ENCODE measurements at places on chromosomes 1 and 21.

DNA sequence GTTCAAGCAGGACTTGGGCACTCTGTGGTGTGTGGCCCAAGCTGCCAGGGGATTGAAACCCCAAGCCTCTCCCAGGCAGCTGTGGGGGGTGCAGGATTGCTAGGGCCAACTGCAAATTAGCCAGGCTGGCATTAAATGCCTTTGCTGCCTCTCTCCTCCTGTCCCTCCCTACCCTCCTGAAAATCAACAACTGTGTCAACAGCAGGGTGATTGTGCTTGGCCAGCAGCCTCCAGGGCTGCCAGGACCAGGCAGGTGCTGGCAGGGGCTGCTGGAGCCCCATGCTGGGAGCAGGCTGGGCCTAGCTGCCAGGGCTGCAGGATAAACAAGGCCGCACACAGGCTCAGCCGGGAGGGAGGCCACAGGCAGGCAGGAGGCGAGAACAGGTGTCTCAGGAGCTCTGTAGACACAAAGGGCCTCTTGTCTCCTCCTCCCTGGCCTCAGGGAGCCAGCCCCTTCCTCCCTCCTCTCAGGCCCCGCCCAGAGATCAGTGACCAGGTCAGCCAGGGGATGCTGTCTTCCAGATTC, 11.4 kb downstream of the SOX13 start:
- no peak for DNase-seq

- DNase-seq, result peak; percentile 82
These were observed 84.9 kb downstream of the CNIH3 start for GRCh38 chr1:224700918-224701531.

GRCh38 chr1:26705788-26706311, 10.0 kb downstream of the ARID1A start:
- no peak for DNase-seq

DNA sequence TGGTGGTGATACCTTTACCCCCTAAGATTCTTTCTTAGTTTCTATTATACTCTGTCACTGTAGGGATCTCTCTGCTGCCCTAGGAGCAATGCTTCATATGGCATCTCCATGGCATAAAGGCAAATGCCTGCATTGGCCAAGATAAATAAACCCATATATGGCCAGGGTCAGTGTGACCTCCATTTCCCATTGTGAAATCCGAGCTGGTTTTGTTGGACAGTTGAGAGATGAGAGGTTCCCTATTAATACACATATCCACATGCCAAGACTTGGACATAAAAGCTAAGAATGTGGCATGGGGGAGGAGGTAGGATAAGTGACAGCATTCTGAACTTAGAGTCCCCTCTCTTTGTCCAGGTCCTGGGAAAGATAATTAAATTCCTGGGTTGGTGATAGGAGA, 1.4 kb downstream of the TPM3 start:
- DNase-seq, result no peak

DNA sequence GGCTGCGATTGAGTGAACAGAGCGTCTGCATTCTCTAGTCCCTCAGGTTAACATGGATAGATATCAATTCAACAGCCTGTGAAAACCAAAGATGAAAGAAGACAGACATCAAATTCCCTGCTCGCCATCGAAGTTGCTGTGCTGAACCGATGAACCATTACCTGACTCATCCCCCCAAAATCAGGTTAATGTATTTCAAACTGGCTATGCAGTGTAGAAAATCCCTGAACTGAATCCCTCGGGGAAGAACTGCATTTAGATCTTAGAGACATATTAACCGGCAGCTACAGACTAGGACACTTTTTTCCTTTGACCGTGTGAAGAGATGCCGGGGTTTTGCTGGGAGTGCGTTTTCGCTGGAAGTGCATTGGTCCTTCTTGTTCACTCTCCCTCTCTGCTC, 213.2 kb upstream of the KIAA0040 start:
- DNase-seq, result no peak

GRCh38 chr1:211472724-211473123, 19.2 kb downstream of the RD3 start:
- peak; percentile 4 for DNase-seq

GRCh38 chr1:147586414-147586813, 45.1 kb downstream of the BCL9 start:
- DNase-seq, result peak; percentile 22

- DNase-seq, result no peak
These were observed 26.1 kb upstream of the SLC19A1 start for GRCh38 chr21:45568383-45568782.

DNA sequence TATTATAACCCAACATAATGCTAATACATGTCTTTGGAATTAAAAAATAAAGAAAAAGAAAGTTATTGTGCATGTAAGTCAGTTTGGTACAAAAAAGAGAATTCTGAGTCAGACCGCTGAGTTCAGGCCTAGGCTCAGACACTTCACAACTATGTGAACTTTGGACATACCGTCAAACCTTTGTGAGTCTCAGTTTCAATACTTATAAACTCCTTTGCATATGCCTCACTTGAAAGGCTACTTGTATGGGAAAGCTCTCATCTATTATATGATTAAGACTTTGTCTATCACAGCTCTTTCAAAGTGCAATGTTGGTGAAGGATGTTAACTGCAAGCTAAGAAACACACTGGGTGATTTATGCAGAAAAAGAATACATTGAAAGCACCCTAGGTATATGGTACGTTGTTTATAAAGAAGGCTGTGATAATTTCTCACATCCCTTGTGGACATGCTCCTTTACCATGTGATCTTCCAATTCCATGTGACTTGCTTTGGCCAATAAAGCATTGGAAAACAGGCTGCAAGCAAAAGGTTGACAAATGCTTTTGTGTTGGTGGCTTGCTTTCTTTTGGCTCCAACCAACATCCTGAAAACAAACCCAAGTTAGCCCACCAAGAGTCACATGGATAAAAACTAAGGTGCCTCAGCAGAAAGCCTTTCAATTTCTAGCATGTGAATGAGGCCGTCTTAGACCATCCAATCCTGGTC, 49.6 kb downstream of the INTS7 start:
- no peak for DNase-seq

DNA sequence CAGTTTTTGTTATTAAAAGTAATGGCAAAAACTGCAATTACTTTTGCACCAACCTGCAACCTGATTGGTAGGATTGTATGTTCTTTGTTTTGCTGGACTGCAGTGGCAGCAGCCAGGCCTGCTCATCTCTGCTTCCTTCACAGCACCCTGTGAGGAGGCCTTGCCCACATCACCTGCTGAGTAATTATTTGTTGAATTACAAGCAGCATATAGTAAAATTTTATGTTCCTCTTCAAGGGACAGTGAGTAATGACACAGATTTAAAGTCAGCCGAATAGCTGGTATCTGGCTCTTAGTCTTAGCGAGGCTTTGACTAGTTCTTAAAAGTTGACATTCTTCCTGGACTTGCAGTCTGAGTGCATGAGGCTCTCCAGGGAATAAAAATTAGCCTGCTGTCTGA, 435.1 kb downstream of the PRDM2 start:
- no peak for DNase-seq

- DNase-seq, result no peak
These were observed 7.8 kb upstream of the CYB5R1 start for GRCh38 chr1:202974856-202975255.

DNA sequence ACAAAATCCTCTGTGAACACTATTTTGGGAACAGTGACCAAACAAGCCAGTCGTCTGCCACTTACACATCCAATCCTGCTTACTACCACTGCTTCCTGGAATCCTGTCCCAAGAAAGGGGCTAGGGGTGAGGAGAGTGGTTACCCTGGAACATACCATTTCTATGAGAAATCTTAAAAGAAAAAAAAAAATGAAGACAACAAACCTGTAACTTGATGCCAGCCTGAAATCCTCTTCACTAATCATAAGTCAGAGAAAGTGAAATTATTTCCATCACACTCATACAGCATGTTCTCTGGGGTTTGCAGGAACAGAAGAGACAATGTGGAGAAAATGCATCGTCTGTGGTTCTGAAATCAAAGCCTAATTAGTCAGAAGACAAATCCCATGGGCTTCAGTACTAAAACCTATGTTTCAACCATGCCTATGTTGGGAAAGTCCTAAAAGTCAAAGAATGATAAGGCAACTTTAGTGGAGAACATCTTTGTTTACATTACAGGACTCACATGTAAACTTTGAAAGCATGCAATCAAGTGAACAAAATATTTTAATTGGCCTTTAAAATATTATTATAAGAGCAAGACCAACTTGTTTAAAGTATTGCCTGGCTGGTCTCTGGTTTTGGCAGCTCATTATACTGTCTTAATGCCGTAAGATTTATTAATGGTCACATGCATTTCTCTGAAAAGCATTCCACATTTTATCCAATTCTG, 220.7 kb downstream of the LTN1 start:
- no peak for DNase-seq

DNA sequence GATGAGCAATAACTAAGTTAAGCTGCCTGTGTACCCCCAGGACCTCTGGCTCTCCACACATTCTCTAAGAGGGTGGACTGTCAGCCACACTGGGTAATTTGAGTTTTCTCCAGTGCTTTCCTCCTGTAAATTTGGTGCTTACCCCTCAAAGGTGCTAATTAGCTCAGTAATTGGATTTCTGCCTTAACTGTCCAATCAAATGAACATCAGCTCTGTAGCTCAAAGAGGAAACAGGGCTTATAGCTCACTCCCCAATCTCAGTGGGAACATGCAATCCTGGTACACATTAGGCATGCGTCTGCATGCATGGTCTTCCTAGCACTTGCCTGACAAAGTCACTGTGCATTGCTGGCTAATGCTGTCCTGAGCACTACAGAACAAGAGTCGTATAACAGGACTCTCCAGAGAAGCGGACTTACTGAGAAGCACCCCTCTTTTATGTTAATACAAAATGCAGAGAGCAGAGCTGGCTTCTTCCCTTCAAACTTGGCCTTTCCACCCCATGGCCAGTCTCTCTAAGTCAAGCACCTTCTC, 110.1 kb downstream of the NTPCR start:
- no peak for DNase-seq

GRCh38 chr1:80072563-80072962, 1066.0 kb upstream of the ADGRL4 start:
- DNase-seq, result no peak

DNA sequence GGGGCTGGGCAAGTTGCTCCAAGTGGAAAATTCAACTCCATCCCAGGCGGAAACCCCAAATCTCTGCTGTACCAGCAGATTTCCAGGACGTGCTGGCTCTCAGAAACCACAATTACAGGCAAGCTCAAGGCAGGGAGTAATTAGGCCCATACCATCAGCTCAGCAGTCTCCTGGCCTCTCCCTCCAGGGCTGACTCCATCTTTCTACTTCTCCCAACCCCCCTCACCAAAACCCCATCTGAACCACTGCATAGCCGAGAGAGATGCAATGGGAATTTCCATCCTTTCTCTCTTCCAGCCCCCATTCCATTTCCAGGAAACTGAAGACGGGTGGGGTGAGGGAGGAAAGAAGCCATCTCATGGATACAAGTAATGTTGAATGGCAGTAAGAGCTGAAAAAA, 41.2 kb downstream of the ARHGEF11 start:
- no peak for DNase-seq

DNA sequence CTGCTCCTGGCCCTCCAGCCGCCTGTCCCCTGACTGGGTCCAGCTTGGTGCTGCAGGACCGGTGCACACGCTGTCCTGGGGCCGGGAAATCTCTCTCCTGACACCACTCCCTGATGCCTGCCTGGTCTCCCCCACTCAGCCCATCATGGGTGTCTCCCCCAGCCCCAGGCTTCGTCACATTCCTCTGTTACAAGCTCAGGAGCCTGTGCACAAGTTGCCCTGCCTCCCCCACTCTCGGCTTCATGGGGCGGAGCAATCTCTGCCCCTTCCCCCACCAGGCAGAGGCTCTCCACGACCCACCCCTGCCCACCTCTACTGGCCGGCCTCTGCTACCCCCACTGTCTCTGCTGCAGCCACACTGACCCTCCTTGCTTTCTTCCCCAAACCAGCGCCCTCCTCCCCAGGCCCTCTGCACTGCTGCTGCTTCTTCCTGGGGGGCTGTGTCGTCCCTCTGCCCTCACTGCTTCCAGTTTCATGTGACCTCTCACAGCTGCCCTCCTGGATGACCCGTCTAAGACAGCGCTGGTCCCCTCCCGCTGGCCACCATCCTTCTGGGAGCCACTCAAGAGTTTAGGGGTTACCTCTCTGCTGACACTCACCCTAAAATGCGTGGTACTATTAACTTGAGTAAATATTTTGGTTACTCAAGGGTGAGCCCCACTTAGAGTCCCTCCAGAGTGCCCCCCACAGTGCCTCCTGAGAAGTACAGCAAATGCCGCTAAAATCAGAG, 5.7 kb upstream of the RIPK4 start:
- no peak for DNase-seq

- peak; percentile 14 for DNase-seq
These were observed 429.9 kb upstream of the CXADR start for GRCh38 chr21:17082843-17083483.

GRCh38 chr1:10682449-10683309, 113.8 kb downstream of the CASZ1 start:
- DNase-seq, result no peak

- no peak for DNase-seq
These were observed 53.0 kb upstream of the KAZN start for GRCh38 chr1:14545422-14546025.

GRCh38 chr1:7284839-7285435, 486.2 kb upstream of the VAMP3 start:
- no peak for DNase-seq

DNA sequence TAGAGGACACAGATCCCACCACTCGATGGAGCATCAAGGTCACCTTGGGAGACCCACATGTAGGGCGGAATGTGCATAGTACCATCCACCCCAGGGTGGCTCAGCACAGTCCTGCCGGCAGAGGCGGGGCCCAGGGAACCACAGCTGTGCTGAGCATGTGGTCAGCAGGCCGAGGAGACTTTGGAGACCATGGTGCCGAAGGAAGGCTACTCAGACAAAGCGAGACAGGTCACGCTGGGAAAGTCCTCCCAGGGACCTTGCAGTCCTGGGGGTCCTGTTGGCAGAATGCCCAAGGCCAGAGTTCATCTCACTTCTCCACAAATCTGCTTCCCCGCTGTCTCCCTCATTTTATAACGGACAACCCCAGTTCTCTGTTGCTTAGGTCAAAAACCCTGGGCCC, 22.5 kb downstream of the WNT3A start:
- no peak for DNase-seq

- no peak for DNase-seq
These were observed 155.3 kb downstream of the ADSS2 start for GRCh38 chr1:244296447-244296846.

DNA sequence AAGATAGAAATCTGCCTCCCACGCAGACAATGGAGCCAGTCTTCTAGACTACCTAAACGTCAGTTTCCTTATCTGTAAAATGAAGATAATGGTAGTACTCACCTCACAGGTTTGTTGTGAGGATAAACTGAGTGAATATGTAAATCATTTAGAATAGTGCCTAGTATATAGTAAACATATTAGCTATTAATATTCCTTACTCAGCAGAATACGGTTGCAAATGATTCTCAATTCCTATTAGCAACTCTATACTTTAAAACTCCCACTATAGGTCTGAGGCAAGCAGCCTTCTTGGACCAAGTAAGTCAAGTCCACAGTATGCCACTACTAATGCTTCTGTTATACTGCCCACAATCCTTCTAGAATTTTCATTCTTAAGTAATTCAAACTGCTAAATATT, 5.4 kb downstream of the GTF2B start:
- no peak for DNase-seq

DNA sequence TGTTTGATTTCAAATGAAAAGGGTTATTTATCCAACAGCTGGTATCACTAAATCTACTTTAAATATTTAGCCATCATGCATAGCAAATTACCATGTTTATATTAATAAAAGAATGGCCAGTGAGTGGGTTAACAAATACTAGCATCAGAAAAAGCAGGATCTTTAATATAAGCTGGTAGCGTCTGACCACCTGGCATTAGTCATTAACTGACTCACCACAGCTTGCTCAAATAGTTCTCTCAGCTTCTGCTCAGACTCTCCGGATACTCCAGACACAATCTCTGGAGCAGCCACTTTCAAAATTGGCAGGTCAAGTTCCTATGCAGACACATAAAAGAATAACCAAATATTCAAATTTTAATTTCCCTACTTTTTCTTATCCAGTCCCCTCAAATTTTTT, 29.6 kb downstream of the NVL start:
- DNase-seq, result no peak
